ENCODE measurements at places on chromosomes 12 and 14.

DNA sequence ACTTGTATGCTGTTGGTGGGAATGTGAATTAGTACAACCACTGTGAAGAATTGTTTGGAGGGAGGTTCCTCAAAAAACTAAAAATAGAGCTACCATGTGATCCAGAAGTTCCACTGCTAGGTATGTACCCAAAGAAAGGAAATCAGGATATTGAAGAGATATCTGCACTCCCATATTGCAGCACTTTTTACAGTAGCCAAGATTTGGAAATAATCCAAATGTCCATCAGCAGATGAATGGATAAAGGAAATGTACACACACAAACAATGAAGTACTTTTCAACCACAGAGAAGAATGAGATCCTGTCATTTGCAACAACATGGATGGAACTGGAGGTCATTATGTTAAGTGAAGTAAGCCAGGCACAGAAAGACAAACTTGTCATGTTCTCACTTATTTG is 25.9 kb downstream of the TIGAR start:
- DNase-seq: no peak

GRCh38 chr12:28938581-28939235 is 210.4 kb upstream of the FAR2 start:
- no peak for DNase-seq

- DNase-seq: no peak
These were observed 96.9 kb downstream of the SYNE2 start for GRCh38 chr14:63949696-63950095.

- no peak for DNase-seq
These were observed 2.8 kb downstream of the GPR19 start for GRCh38 chr12:12693111-12693671.

GRCh38 chr12:105426766-105427165 is 96.3 kb downstream of the C12orf75 start:
- DNase-seq: no peak

DNA sequence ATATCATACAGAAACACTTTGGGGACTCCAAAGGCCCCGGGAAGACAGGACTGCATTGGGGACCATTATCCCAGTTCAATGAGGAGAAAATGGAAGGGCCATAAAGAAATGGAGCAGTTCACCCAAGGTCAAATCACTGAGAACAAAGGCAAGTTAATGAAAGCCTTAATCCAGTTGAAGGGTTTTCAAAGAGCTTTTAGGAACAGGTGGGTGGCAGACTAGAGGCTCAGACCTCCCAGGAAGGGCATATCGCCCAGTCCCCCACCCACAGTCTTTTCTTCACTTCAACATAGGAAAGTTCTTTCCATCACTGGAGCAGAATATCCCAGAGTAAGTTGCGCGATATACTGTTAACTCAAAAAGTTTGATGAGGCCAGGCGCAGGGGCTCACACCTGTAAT is 136.1 kb upstream of the CCND2 start:
- DNase-seq: no peak

DNA sequence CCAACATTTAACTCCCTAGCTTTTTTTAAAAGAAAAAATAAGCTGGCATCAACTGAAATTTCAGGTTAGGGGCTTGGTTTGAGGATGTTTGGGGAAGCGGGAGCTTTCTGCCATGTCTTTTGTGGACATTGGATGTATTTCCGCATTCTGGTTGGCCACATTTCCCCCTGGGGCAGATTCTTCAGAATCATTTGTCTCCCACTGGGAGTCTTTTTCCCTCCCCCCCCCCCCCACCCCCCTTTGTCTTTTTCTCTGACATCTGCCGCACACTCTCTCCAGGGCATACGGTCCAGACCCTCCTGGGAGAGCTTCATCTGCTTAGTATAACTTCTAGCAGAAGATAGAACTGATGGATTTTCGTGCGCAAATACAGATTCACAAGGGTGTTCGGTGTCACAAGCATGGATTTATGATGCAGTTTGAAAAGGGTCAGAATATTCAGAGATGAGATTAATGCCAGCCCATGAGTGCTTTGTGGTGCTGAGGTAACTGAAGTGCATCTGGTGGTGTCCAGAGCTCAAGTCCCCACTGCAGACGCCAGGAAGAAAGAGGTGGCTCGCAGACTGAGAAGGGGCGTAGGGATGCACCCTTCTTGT is 40.2 kb downstream of the ETV6 start:
- DNase-seq: no peak

GRCh38 chr14:45902241-45902640 is 649.2 kb upstream of the MIS18BP1 start:
- no peak for DNase-seq

DNA sequence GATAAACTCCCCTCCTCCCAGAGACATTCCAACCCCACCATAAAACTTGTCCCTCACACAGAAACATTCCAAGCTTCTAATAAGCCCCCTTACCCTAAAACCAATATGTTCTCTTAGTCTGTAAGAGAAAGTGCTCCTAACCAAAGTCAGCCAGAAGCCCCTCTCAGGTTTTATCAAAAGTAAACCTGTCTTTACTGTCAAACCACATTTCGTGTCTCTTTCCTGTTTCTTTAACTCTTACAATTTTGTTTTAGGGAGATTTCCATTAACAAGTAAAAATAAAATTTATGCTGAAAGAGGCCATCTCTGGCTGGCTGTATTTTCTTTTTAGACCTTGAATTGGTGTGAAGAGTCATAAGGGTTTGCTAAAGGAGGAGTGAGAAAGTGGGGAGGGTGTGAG is 29.8 kb upstream of the CAPRIN2 start:
- DNase-seq: no peak

DNA sequence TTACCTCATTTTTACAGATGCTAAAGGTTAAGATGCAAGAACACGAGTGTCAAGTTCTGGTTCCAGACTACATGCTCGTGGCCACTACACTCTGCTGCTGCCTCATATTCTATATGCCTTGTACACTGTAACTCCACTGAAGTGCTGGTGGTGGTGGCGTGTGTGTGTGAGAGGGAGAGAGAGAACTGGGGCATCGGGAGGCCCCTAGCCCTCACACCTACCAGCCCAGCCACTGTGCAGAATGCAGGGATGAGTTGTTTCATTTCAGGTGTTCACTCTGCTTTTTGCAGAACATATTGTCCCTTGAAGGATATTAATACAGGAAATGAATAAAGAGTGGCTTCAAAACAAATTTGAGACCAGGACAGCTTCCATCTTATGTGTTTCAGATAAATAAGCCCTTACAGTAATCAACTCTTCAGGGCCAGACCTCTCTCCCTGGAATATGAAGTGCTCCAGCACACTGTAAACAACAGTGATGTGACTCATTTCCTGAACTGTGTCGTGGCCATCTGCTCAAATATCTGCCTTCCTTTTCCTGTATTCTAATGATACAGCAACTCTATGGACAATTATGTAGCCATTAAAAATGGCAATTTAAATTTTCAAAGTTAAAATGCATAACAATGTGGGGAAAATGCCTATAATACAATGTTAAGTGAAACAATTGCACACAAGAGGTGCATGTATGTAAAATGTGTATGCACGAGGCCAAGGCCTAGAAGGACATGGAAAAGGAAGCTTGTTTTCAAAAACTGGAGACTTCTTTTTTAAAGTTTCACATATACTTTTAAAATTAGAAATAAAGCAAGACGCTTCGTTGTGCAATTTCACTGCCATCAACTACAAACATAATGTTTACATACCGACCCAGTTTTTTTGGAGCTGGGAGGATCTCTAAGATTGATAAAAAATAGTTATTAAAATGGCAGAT is 215.4 kb downstream of the PELI2 start:
- peak; percentile 46 for DNase-seq

DNA sequence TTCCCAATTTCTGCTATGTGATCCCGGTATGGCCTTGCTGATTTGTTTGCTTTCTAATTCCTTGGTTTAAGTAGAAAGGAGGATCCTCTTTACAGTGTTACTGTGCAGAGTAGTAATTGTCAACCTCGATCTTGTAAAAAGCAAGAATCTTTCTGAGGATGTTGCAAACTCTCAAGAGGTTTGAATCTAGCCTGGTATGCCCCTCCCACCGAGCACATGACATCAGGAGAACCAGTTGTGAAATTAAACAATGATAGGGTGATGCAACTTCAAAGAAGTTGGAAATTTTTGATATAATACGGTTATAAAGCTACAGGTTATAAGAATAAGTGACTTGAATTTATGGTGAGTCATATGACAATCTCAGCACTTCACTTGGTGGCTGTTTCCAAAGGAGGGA is 35.0 kb upstream of the FUT8 start:
- DNase-seq: no peak

DNA sequence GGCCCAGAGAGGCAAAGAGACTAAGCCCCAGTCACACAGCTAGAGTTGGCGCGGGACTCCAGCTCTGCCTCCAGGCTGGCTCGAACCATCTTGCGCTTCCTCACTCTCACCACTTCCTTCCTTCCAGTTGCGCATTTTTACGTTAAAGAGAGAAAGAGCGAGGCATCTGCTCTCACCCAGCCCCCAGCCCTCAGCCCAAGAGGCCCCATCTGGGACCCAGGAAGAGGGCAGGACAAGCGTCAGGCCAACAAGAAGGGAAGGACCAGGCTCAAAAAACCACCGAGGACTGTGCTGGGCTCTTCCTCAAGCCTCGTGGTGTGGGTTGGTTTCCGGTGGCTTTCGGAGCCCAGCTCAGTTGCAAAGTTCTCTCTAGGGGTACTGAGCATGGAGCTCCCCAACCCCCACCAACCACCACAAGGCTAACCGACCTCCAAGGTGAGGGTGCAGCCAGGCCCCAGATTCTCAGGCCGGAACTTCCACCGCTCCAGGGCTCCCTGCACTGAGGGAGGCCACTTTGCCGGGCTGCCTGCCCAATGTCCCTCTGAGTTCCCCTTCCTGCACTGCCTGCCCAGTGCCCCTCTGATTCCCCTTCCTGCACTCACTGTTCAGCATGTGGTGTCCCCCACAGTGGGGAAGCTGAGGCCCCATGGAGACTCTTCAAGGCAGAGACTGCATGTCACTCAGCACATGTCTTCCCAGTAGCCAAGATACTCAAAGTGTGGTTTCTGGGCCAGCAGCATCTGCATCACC is 35.9 kb downstream of the TESC start:
- DNase-seq: no peak

- DNase-seq: no peak
These were observed 56.3 kb downstream of the RPH3A start for GRCh38 chr12:112847708-112848337.

DNA sequence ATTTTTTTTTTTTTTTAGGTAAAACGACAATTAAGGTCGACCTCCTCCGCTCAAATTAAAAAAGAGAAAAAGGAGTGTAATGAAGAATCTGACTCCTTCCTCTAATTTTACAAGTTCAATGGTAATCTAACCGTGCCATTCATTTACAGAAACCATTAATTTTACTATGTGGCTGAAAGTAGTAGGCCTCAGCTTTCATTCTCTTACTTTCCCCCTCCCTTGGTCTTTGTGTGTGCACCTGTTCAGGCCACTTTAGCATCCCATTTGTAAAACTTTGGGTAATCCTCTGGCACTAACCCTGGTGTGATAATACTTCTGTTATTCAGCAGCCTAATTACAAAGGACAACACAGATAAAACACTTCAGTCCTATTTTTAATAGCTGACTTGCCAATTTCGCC is 128.1 kb downstream of the ASCL1 start:
- no peak for DNase-seq

DNA sequence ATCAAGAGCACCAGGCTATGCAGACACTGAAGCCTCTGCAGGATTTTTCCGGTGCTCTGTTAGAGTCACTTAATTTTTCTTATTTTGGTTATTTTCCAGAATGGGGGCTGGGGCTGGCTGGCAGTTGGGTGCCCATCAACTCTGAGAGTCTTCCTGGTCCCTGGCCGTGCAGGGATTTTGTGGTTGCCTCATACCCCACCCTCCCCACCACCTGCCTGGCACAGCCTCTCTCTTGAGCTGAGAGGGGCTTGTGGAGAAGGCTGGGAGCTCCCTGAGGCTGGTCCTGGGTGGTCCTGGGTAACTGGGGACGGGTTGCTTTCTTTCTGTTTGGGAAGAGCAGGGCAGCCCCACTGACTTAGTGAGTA is 23.3 kb downstream of the LRTM2 start:
- no peak for DNase-seq

- DNase-seq: no peak
These were observed 1.3 kb upstream of the TAS2R14 start for GRCh38 chr12:10940389-10940788.

GRCh38 chr14:45526715-45527549 is 273.9 kb upstream of the MIS18BP1 start:
- DNase-seq: peak; percentile 39

DNA sequence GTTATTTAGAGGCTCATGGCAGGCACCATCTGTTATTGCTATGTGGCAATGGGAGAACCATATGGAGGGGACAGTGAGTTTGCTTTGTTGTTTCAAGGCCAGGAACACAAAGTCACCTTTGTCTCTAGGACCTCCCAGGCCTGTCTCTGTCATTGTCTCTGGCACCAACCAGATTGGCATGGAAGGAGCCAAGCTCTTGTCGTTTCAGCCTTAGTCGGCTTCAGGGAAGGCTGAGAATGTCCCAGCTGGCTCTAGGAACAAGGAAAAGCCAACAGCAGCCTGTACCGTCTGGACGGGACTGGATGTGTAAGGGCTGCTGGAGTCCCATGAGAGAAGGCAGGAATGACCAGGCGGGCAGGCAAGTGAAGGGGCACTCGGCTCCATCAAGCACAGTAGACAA is 29.2 kb downstream of the RPH3A start:
- peak; percentile 51 for DNase-seq

- peak; percentile 41 for DNase-seq
These were observed 42.1 kb upstream of the MEG3 start for GRCh38 chr14:100783630-100784370.

DNA sequence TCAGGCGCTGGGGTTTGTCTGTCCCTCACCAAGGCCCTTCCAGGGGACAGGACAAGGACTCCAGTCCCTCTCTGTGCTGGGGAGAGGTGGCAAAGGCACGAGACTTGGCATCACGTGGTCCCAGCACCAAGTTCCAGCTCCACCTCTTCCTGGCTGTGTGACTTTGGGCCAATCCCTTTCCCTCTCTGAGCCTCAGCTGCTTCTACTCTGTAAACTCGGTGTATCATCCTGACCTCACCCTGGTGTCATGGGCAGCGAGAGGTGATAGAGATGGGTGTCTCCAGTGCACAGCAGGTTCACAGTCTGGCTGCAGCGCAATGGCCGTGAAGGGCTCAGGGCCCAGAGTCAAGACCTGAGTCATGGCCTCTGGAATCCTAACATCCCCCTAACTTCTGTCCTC is 54.0 kb downstream of the MVK start:
- no peak for DNase-seq

- DNase-seq: no peak
These were observed 345.8 kb upstream of the CCDC196 start for GRCh38 chr14:66140213-66140918.

GRCh38 chr12:83365317-83365716 is 678.6 kb downstream of the TMTC2 start:
- DNase-seq: no peak

DNA sequence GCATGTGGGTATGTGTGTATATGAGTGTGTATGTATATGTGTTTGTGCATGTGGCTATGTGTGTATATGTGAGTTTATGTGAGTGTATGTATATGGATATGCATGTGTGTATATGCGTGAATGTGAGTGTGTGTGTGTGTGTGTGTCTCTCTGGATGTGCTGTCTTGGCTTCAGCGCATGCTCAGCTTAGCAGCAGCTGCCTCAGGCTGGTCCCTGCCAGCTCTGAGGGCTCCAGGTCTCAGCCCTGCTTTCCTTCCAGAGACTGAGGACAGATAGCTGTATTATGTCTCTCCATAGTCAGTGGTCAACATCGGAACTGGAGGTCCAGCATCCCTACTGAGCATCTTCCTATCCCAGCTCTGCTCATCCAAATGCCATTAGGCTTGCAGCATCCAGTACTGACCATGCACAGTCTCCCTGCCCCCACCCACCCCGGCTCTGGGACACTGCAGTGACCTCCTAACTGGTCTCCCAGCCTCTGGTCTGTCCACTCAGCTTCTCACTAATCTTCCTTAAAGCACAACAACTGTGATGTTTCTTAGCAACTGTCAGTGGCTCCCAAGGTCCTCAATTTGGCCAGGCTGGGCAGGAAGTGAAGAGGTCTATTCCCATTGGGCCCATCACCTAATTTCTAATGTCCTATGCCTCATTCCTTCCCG is 22.8 kb downstream of the FAIM2 start:
- no peak for DNase-seq
